ENCODE measurements at places on chromosomes 3 and 15. TPM values are rescaled to one million over a fixed set of nuclear protein-coding genes. Genes with fewer than 3 reads are reported as not detected.

DNA sequence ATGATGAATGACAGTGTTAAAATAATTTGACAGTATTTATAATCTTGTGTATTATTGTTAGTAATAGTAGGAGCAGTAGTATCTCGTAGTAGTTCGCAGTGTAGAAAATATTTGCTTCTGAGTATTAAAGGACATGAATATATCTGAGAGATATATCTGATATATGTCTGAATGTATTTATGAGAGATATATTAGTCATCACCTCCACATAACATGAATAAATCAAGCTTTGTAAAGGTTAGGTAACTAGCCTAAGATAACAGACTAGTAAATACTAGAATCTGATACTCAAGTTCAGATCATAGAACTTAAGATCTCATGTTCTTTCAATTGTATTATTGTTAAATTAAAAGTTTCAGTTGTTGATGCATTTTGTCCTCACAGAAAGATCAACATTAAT, 130.5 kb downstream of the UBE2E2 start:
- no peak for DNase-seq

- DNase-seq = no peak
These were observed 310.6 kb downstream of the PDCD6IP start for GRCh38 chr3:34109021-34109420.

- no peak for DNase-seq
These were observed 137.4 kb downstream of the GAP43 start for GRCh38 chr3:115760716-115761115.

- no peak for DNase-seq
These were observed 4.6 kb downstream of the RBM15B start for GRCh38 chr3:51395493-51396213.

- DNase-seq = no peak
These were observed 113.2 kb downstream of the NEO1 start for GRCh38 chr15:73165435-73165834.

The SLC9A9 gene
- 3.7 TPM for total RNA-seq

The PDZRN3 gene
- total RNA-seq = not detected

The MINAR1 gene
- 0.44 TPM for total RNA-seq

Data from lung microvascular endothelial cell (primary cell).